ENCODE measurements at places on chromosomes 2 and 18.

DNA sequence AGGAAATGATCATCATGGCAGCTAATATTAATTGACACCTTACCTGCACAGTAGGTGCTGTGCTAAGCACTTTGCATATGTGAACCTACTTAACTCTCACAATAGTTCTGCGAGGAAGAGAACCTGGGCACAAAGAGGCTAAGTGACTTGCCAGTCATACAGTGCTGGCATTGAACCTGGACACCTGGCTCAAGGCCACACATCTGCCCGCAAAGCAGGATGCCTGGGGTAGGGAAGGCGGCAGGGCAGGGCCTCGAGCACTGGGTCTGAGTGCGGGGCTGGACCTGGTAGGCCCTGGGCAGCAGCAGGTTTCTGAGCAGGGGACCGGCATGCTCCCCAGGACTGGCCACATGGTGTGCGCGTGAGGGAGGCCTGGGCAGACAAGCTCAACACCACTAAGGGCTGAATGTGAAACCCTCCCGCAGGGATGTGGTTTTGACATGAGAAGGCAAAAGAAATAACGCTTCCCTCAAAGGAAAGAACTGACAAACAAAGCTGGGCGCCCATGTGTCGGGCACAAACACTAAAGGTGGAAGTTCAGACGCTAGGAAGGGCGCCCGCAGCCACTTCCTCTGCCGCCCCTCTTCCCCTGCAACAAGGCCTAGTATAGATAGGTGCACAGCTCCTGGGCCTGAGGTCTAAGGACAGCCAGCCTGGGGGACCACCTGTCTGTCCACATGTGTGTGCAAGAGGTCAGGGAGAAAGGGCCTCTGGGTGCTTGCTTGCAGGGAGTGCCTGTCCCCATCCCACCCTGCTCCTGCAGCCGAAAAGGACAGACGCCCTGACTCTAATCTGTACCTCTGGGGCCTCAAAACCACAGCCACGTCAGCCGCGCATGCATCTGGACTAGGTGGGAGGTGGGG is 92.5 kb downstream of the ZFP36L2 start:
- peak; percentile 71 for DNase-seq

- no peak for DNase-seq
Observed at GRCh38 chr2:97005353-97005752, 19.0 kb upstream of the FAM178B start.

- DNase-seq, result no peak
Observed at GRCh38 chr2:234391625-234392024, 105.3 kb downstream of the ARL4C start.

DNA sequence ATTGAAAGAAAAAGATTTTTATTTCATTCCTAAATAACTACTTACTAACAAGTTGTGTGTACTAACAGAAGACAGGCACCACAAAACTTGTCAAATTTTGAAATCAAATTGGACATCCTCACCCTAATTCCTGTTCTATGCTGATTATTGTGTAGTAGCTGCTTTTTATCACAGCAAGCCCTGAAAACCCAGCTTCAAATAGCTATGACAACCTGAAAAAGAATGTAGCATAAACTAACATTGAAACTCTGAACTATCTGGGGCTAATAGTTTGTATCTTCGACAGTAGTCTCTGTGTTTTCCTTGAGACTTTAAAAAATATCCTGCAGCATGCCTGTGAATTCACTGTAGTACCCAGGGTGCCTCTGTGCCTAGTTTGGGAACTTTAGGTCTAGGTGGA is 122.6 kb downstream of the WDPCP start:
- no peak for DNase-seq

DNA sequence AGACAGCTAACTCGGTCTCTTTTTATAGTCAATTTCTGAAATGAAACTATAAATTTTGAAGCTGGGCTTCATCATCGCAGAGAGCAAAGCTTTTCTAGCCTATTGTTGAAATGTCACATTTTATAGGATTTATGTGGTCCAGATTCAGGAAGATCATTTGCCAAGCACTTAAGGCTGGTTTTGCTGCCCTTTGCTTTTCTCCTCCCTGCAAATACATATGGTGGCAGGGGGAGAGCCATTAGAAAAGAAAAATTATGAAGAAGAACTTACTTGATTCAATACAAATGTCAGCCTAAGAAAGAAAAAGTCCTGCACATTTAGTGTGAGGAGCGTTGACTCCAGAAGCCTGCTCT is 206.9 kb upstream of the NRP2 start:
- no peak for DNase-seq

DNA sequence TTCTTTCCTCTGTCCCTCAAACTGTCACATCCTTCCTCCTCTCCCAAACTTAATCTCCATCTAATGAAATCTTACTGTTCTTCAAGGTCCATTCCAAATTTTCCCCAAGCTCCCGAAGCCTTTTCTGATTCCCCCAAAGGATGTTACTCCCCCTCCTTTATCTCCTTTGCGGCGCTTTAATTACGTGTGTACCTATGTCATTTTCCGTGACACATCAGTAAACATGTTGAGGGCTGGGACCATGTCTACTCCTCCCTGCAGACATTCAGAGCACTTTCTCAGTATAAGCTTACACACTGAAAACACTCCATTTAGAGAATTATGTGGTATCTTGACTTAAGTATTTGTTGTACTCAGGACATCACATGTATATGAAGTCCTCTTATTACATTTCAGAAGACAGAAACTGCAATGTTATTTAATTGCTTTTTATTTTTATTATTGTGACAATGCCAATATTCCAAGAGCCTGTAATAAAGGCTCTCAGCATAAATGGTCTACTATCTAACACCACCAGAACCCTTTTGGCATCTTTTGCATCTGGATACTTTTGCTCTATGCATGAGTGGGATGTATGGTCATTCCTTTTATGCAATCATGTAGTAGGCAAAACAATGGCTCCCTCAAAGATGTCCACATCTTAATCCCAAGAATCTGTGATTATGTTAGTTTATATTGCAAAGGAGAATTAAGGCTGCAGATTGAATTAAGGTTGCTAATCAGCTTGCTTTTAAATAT is 1.8 kb downstream of the NMI start:
- no peak for DNase-seq

- no peak for DNase-seq
Observed at GRCh38 chr2:66445925-66446871, 11.3 kb downstream of the MEIS1 start.

DNA sequence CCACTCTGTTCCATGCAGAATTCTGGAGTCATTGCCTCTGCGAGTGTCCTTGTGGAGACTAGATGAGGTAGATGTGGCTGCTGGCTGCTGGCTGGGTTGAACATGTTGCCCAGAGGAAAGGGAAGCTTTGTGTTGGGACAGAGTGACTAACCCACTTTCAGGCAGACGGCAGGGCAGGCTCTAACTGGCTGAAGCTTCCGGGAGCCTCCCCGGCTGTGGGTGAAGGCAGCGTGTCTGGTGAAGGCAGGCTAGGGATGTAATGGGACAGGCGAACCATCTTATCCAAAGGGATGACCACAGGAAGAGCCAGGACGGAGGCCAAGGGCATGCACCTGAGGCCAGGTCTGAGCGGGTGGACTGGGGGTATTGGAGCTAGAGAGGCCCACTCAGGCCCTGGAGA is 16.0 kb downstream of the ASPRV1 start:
- DNase-seq, result no peak

DNA sequence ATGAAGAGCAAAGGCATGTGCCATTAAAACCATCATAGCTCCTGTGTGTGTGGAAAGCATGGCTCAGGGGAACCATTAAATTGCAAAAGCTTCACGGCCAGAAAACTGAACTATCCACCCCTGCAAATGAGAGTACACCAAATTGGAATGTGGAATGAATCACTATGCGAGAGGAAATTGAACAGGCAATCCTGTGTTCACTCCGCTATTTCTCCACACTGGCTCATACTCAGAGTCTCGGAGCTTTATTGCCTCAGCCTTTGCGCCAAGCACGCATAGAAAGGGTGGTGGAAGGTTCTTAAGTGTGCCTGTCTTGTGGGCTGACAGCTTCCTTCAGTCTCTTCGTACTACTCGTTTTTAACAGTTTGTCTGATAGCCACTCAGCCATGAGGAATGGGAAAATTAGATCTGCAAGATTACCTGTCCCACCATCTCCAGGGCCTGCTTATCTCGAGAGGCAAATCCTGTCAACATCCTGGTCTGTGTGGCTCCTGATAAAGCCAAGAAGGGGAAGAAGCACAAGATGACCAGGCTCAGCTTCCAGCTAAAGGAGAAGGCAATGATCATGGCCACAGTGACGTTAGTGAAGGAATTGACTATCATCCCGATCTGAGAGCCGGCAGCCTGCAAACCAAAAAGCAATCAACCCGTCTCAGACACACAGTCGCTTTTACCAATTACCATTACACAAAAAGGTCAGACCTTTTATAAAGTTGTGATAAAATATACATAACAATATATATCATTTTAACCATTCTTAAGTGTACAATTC is 34.9 kb downstream of the G6PC2 start:
- DNase-seq, result no peak

DNA sequence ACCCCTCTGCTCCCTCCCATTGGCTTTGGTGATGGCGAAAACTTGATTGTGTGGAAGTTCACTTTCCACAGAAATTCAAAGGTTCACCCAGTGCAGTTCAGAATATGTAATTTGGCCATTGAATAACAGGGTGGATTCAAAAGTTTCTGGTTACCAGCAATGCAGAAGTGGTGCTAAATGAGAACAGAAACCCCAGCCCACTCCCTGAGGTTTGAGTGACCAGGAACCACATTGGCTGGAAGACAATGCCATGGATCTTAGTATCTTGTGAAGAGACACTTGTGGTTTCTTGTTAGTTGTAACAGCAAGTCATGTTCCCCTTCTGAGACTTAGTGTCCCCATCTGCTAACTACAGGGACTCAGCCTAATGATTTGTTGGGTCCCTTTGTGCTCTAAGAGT is 49.8 kb downstream of the QPCT start:
- no peak for DNase-seq

GRCh38 chr2:185567940-185568339 is 170.7 kb upstream of the FSIP2 start:
- no peak for DNase-seq

GRCh38 chr18:62446511-62446910 is 76.3 kb upstream of the ZCCHC2 start:
- DNase-seq, result no peak

GRCh38 chr18:10259901-10260300 is 194.5 kb upstream of the APCDD1 start:
- no peak for DNase-seq

GRCh38 chr18:74901362-74902146 is 303.9 kb downstream of the ZNF407 start:
- DNase-seq, result no peak

DNA sequence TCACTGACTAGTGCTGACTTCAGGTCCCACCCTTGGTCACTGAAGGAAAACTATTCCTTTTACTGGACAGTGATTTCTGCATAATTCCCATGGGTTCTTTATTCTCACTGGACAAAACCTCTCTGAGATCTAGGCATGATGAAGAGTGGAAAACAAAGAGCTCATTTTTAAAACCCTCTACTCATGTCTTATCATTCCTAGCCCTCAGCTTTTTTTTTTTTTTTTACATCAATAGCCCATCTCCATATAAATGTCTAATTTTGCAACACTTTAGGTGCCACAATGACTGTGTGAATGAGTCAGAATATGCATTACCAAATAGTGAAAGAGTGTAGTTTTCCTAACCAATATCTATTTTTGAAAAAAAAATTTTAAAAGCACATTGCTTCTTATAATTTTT is 74.8 kb downstream of the TCF4 start:
- DNase-seq, result no peak

DNA sequence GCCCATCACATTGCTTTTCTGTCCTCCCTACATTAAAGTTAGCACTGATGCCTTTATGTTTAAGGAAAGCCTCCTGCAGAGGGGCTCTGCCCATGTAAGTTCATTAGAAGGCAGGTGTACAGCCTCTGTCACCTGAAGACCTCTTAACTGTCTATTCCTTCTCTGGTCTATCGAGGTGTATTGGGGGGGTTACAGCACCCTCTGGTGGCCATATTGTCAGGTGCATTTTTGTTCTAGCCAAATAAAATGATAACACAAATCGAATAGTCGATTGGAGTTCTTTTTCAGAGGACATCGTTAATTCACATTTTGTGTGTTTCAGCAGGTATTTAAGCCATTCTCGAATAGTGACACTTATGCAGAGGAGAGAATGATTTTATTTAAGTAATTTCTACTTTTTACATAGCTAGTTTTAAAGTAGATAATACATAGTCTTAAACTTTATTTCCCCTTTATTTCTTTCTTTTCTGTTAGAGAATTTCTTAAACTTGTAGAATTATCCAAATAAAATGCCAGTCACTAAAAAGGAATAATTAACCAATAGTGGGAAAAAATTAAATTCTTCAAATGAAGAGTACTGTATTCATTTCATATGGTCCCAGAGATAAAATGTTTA is 136.8 kb downstream of the NEDD4L start:
- no peak for DNase-seq

GRCh38 chr18:50073319-50073718 is 121.6 kb downstream of the MYO5B start:
- no peak for DNase-seq

GRCh38 chr2:150531591-150531990 is 44.1 kb upstream of the RND3 start:
- DNase-seq, result no peak

DNA sequence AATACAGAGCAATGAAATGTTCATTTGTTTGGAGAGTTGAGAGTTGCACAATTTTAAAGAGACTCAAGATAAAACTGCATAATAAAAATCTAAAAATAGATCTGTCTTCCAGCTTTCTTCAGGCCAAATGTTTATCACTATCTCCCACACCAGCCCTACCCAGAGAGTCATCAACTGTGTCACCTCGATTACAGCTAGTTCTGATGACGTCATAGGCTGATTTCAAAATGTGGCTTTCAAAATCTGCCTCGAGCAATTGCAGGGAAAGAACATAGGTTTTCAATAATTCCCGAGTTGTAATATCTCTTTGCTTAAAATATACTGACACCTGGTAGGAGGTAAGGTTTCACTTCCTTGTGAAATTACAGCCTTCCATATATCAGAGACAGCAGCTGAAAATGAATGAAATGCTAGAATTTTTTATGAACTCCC is 677.6 kb upstream of the ID2 start:
- no peak for DNase-seq

- DNase-seq, result no peak
Observed at GRCh38 chr2:109674894-109675534, 60.9 kb downstream of the SOWAHC start.

DNA sequence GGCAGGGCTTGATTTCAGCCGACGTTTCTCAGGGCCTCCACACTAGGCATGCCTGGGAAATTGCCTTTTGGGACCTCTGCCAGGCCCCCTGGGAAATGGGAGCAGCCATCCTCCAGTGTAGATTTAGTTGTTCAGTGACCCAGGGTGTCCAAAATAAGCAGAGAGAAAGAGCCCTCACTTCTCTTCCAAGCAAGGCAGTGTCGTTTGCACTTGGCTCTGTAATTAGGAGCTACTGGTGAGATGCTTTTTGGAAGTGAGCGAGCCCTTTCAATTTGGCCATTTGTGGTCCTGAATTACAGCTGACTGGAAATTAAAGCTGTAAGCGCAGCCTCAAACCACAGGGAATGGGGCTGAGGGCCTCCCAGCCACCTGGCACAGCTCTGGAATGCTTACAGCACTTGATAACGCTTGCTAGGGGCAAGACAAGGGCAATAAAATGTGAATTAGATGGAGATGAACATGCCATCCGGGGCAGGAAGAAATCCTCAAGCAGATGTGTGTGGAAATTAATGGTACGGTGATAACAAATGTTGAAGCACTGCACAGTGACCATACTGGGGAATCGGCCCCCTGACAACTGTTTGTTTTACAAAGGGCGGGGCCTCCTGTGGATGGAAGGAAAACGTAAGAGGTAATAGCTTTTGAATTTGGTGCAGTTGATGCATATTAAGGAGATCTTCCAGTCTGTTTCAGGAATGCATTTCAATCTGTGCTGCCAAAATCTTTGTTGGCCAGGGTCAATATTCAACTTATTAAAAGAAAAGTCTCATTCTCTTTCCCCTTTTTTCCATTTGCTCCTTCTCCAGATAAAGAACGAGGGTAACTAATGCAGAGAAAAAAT is 173.1 kb downstream of the UXS1 start:
- no peak for DNase-seq
